ENCODE measurements at places on chromosomes 4 and X. TPM values are rescaled to one million over a fixed set of nuclear protein-coding genes. Genes with fewer than 3 reads are reported as not detected.

Gene FAM3A
- total RNA-seq, result 50.8 TPM

DNA sequence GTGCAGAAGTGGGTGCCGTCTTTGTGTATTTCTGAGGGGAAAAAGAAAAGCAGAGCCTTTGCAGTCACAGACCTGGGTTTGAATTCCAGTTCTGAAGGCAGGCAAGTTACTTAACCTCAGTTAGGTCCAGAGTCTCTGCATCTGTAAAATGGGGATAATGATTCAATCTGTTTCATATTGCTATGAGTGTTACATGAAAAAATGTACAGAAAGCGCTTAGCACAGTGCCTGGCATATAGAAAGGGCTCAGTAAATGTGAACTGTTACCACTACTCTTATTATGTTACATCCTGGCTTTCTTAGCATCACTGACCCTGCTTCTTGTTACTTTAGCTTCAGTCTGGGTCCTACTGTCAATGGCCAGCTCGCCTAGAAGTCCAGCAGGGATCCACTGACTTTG is 45.9 kb downstream of the DOCK11 start:
- DNase-seq, result no peak

Gene STS
- total RNA-seq, result 4.8 TPM

Gene SYNPO2
- total RNA-seq, result 19.0 TPM

DNA sequence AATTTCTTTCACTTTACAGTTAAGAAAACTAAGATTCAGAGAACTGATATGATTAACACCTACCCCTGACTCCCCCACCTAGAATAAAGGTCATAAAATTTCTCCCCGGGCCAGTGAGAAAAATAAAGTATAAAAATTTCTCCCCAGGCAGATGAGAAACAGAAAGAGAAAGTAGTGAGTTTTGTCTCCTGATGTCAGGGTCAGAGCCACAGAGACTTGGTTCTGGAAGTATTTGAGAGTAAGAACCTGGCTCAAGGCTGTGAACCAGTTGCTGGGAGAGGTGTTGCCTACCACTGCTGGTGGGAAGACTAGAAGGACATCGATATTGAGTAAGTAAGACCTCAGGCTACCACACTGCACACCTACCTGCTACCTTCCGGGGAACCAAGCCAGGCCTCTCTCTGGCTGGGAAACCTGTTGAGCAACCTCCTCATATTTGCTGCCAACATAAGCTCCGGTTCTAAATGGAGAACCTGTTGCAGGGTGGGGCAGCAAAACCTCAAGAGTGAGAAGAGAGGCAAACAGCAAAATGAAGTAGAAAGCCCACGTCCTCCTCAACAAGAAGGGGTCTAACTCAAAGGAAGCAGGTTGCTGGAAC is 104.2 kb upstream of the PUDP start:
- DNase-seq, result no peak

Measured in esophagus squamous epithelium (tissue), 5 donors.